WTC11 (cell line): ENCODE measurements at places on chromosomes 11 and 22.
A peak's percentile ranks its signal among the peaks of the same experiment; 100 is the strongest.

DNA sequence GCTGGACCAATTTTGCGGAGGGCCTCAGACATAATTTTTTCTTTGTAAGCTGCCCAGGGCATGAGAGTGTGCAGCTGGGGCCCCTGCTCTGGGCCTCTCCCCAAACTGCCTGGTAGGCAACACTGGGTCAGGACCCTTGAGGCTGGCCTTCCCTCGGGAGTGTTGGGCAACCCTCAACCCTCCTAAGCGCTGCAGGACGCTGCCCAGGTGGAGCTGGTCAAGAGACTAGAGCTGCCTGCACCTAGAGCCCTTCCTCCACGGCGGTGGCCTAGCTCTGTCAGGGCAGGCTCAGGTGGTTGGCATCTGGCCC lies 505 bp upstream of the TMEM132A start:
- no peak for DNase-seq

DNA sequence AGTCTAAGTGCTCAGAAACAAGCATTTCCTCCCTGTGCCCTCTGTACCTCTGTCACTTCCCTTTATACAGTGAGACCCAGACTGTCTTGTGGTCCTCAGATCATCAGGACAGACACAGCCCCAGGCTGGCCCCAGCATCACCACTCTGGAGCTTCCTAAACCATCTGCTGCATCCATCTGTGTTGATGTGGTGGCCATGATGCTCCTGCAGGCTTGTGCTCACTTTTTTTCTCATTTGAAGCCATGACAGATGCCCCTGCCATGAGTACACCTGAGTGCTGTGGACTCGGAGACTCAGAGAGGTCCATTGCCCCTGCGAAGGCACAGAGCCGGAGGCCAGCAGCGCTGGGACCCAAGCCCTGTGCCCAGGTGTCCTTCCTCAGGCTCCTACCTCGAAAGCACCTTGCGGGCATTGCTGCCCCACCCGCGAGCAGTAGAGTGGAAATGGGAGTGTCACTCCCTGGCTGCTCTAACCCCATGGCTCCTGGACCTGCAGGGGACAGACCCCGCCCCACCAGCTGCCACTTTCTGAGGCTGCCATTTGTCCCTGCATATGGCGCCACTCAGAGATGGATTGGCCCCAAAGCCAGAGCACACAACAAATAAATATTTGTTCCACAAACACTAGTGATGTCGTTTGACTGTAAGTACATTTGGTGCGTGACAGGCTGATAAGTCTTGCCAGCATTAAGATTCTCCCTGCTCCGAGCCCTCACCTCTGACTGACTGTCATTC lies 593.5 kb downstream of the TBC1D22A start:
- no peak for DNase-seq

- peak; percentile 62 for DNase-seq
These were observed 9.0 kb upstream of the MARK2 start for GRCh38 chr11:63829823-63830489.

DNA sequence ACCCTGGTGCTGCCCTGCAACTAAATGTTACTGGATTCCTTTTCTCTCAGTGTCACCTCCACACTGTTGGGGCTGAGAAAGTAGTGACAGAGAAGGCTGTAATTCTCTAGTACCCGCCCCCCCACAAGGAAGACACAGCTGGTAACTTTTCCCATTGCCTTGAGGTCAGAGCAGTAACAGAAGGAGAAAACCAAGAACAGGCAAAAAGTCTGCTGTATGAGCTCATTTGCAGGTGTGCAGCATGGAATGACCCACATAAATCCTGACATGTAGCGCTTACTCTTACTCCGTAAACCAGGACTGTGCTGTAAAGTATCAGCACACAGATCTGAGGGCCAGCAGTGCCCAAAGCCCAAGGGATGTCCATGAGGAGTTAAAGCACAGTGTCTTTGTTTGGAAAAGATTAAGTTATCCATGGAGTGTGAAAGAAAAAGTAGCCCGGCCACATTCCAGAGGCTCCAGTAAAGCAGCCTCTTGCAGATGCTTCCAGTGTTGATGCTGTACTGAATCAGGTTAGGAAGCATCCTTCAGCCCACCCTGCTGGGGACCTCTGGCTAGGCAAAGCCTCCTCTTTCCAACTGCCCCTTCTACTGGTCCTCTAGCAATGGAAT lies 120.7 kb downstream of the PLEKHA7 start:
- DNase-seq: peak; percentile 22

DNA sequence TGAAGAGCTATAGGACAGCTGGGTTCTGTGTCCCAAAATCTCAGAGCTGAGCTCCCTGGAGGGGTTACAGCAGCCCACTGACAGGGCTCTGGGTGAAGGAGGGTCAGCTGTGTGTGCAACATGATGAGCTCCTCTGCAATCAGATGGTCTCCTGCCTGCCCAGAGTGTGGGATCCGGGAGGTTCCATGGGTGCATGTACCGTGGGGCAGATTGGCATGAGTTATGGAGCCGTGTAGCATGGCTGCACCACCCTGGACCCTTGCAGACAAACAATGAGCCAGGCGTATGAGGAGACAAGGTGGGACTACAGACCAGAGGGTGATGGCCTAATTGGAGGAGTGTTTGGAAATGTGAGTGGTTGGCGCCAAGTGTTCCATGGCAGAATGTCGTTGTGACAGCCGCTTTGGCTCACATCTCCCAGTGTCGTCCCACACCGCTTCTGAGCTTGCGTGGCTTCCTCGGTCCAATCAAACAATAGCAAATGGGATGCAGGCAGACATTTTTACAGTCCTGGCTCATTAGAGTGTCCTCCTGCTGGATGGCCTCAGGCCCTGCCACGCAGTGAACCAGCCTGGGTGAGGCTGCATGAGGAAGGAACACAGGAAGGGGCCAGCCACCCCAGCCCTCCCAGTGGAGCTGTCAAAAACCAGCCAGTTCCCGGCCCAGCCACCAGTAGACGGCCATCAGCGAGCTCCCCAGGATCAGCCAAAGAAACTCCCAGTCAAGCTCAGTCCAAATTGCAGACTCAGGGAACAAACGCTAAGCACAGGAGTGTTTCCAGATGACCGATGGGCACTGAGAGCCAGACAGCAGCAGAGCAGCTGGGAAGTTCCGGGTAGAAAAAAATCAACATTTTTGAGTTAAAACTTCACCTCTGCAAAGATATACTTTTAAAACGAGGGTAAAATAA lies 1066.9 kb downstream of the BRD1 start:
- DNase-seq: peak; percentile 5

- DNase-seq: no peak
These were observed 1.4 kb downstream of the SGSM1 start for GRCh38 chr22:24807284-24807950.

- DNase-seq: no peak
These were observed 12.3 kb upstream of the TSKU start for GRCh38 chr11:76770642-76771445.

DNA sequence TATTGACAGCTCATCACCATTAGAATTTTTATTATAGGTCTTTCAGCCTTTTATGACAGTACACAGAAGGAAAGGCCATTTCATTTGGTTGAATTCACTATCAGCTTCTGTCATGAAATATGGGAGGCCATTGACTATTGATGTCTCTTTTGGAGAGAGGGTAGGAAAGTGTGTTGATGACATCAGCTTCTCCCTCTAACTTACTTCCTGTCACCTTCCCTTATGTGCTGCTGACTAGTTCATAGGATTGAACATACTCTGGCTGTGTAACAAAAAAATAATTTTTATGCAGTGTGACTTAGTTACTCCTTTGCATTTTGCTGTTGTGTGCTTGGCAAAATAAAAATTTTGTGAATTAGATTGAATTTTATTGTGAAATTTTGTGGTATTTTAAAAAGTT lies 769.2 kb downstream of the METTL15 start:
- no peak for DNase-seq

- DNase-seq: no peak
These were observed 35.0 kb downstream of the SC5D start for GRCh38 chr11:121327553-121327952.

DNA sequence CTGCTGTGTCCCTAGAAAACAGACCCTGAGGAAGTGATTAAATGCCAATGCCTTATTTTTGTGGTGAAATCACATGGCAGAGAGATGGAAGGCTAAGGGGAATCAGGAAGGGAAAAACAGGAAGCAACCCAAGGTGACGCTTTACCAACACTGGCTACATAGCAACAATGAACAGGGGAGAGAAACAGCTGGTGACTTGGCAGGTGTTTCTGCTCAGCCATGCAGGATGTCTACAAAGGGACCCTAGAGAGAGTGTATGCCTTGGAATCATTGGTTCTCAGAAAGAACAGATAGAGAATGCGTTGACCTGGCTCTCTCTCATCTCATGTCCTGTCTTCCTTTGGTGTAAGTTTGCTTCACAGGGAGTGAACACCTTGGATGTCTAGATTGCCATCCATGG lies 911.9 kb downstream of the OPCML start:
- no peak for DNase-seq

- no peak for DNase-seq
These were observed 23.2 kb upstream of the UBASH3B start for GRCh38 chr11:122632181-122632824.

DNA sequence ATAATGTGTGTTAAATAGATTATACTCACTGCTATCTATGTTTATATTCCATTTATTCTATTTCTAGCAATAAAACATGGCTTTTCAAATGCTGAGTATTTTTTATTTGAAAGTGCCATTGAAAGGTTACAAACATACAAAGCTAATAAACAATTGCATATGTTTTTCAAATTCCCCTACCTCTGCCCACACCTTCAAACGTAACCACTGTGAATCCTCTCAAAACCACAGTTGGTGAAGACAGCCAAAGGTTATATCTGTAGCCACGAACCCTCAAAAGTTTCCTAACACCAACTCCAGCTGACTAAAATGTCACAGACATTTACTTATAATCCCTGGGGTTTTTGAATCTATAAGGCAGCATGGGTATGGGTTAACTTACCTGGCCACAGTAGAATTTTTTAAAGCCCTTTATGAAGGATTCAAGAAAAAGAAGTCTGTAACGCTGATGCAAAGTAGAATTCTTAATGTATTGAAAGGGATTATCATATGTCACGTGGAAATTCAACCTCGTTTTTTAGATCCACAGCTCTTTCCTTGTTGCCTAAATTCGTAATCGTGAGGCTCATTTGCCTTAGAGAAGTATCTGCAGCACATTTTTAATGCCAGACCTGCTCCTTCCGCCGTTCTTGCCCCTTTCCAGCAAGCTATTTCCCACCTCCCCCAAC lies 122.5 kb upstream of the ZC3H12C start:
- DNase-seq: no peak

- DNase-seq: no peak
These were observed 25.0 kb downstream of the RAB30 start for GRCh38 chr11:83046621-83047172.

- no peak for DNase-seq
These were observed 148.5 kb downstream of the TTC17 start for GRCh38 chr11:43507171-43507570.

- DNase-seq: no peak
These were observed 9.6 kb upstream of the MOB2 start for GRCh38 chr11:1496091-1496760.

DNA sequence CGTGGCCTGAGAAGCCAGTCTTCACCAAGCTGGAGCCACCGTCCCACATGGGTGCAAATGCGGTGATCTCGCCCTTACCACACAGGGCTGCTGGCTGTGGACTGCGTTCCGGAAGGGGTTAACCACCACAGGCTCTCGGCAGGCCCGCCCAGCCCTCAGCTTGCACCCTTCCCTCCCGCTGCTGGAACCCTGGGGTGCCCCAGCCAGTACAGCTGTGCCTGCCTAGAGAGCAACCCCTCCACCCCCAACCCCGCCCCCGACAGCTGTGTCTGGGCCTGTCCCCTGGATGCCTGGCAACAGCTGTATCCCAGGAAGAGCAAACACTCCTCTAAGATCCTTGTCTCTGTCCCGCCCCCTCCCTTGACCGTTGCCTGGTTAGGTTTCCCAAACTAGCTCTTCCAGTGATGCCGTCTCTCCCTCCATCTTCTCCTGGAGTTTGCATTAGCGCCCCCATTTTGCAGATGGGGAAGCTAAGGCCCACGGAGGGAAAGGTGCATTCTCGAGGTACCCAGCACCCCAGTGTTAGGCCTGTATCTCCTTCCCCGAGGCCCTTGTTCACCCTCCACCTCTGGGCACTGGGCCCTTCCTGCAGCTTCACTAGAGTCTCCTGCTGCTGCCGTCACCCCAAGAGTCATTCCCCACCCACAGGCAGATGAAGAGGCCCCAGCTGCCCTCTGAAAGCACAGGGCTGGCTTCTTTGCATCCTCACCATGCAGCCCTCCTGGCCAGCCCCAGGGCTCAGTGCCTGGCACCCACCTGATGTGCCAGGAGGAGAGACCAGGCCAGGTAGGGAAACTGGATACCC lies 12.6 kb upstream of the COX8A start:
- no peak for DNase-seq

- no peak for DNase-seq
These were observed 2.8 kb downstream of the KRTAP5-6 start for GRCh38 chr11:1699771-1700170.

DNA sequence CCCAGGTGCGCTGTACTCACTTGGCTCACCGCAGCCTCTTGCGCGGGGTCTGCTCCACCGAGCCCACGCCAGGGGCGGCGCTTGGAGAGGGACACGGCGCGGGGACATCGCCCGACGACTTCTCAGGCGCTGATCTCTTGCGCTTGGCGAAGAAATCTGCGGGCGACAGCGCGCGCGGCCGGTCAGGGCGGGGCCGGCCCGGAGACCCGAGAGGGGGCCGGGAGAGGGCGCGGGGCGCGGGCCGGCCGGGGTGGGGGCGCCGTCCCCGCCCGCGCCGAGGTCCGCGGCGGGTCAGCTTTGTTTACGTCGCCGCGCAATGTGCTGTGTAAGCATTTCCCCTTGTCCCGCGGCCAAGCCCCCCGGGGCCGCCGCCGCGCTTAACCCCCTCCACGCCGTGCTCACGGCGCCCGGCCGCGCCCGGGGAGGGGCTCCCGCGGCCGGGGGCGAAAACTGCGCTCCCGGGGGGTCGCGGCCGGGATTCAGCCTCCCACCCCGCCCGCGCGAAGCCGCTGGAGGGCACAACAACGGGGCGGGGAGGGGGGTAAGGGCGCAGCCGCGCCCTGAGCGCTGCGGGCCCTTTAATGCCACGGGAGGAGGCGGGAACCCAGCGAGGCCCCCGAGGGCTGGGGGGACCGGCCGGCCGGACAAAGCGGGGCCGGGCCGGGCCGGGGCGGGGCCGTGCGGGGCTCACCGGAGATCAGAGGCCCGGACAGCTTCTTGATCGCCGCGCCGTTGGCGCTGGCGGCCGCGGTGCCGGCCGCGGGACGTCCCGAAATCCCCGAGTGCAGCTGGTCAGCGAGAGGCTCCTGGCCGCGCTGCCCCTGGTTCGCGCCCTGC lies 1.4 kb downstream of the CDKN1C start:
- DNase-seq: no peak

GRCh38 chr11:73612601-73613140 lies 14.8 kb upstream of the FAM168A start:
- DNase-seq: no peak

DNA sequence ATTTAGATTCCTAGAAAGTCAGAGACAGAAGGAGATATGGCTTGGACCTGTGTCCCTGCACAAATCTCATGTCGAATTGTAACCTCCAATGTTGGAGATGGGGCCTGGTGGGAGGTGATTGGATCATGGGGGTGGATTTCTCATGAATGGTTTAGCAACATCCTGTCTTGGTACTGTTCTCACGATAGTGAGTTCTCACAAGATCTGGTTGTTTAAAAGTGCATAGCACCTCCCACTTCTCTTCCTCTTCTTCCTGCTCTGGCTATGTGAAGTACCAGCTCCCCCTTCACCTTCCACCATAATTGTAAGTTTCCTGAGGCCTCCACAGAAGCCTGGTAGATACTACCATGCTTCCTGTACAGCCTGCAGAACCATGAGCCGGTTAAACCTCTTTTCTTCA lies 27.6 kb upstream of the PAMR1 start:
- DNase-seq: no peak
